Dermis microvascular lymphatic vessel endothelial cell (primary cell): ENCODE measurements at places on chromosomes 12 and 14. TPM values are rescaled to one million over a fixed set of nuclear protein-coding genes. Genes with fewer than 3 reads are reported as not detected.
A peak's percentile ranks its signal among the peaks of the same experiment; 100 is the strongest.

- no peak for DNase-seq
These were observed 52.4 kb upstream of the ESRRB start for GRCh38 chr14:76323331-76324050.

Gene ABCD2
- not detected in 2 replicates for total RNA-seq

- DNase-seq: peak; percentile 83
These were observed at the start of gene KRT80 for GRCh38 chr12:52191841-52192791. Gene KRT80, minus strand, starts transcription at chr12:52192014. Its CDS starts 112 bp downstream, at chr12:52191902.

DNA sequence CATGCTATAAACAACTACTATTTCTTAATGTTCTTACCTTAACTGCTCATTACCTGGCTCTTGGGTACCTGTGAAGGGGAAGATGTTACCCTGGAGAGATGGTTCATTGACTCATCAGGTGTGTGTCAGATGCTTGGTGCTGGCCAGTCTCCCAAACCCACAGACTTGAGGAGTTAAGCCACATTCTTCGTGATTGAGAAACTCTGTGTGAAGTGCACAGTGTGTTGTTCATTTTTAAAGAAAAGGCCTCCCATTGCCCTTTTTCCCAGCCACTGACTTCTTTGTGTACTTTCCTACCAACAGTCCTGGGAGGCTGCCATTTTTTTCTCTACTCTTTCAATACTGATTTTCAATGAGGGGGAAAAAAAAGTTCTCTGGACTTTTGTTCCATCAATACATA lies 3.2 kb downstream of the MGST1 start:
- no peak for DNase-seq

GRCh38 chr12:116916714-116917114 lies 6.0 kb downstream of the FBXW8 start:
- DNase-seq: no peak

DNA sequence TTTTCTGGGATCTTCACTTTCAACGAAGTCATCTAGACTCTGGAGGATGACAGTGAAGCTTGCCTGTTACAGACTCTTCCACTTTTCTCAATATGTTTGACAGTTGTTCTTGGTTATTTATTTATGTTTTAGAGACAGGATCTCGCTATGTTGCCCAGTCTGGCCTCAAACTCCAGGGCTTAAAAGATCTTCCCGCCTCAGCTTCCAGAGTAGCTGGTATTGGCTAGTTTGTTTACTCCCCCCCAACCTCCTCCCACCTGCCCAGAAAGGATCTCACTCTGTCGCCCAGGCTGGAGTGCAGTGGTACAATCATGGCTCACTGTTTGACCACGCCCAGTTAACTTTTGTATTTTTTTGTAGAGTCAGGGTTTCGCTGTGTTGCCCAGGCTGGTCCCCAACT lies 3.3 kb downstream of the SPATS2 start:
- no peak for DNase-seq

DNA sequence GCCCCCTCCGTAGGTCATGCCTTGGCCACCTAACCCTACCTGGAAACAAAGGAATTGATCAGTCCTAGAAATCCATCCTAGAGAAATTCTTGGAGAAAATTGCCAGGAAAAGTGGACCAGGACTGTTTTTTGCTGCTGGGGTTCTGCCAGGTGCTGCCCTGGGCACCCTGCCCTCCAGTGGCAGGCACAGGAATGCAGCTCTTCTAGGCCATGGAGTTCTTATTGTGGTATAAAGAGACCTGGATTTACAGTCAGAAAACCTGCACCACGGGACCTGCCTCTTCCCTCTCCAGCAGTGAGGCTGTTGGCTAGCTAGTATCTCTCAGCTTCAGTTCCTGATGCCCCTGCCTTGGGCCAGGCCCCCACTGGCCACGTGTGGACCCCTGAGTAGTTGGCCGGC lies 59.7 kb downstream of the SLC24A4 start:
- DNase-seq: no peak

DNA sequence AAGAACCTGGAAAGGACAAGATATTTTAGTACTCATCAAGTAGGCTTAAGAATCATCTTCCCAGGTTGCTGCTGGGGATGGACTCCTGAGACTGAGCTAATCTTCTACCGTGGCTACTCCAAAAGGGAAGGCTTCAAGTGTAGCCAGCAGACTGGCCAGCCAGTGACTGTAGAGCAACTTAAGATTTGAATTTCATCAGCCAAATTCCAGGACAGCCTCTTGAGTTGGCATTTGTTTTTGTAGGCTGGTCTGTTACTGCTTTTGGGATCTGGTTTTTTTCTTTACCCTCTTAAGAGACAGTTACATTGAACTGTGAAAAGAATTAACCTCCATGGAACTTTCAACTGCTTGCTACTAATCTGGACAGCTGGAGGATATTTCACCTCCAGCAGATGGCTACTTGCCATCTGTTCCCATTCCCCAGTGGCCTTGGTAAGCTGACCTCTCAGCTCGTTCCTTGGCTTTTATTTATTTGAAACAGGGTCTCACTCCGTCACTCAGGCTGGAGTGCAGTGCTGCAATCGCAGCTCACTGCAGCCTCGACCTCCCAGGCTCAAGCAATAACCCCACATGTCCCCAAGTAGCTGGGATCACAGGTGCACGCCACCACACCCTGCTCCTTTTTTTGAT lies 20.7 kb downstream of the VTI1B start:
- no peak for DNase-seq

Gene ANKRD33
- 0.13 and 0.26 TPM in 2 replicates for total RNA-seq

GRCh38 chr14:68939181-68939892 lies 39.8 kb downstream of the ACTN1 start:
- no peak for DNase-seq

GRCh38 chr14:99534863-99535262 lies 53.7 kb downstream of the CCNK start:
- no peak for DNase-seq

- no peak for DNase-seq
These were observed 684 bp upstream of the KLRF2 start for GRCh38 chr12:9880532-9881078.

Gene PRKCH
- total RNA-seq: 209 and 243 TPM in 2 replicates

Gene EMP1
- total RNA-seq: 101 and 103 TPM in 2 replicates
